ENCODE measurements at places on chromosomes 3 and 15. TPM values are rescaled to one million over a fixed set of nuclear protein-coding genes. Genes with fewer than 3 reads are reported as not detected.

Gene NOX5
- 0.19 TPM for total RNA-seq

Gene CADPS
- total RNA-seq = 48.2 TPM

Gene FOXB1
- total RNA-seq = not detected

Gene PROS1
- 94.0 TPM for total RNA-seq

GRCh38 chr3:70094197-70094596 lies 94.7 kb downstream of the SAMMSON start:
- no peak for DNase-seq
- no peaks in the 10 kb centered on the region for H3K36me3 ChIP-seq
- H3K4me3 ChIP-seq = no peak overlapping the region

Gene SNX22
- 12.4 TPM for total RNA-seq

DNA sequence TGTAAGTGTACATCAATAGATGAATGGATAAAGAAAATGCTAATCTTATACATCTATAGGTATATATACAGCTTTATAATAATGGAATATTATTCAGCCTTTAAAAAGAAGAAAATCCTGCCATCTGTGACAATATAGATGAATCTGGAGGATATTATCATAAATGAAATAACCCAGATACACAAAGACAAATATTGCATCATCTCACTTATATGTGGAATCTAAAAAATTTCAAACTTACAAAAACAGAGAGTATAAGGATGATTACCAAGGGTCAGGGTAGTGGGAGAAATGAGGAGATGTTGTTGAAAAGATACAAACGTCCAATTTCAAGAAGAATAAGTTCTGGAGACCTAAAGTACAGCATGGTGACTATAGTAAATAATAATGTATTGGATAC lies 85.4 kb upstream of the AGTR1 start:
- no peaks in the 10 kb centered on the region for H3K27me3 ChIP-seq
- H3K27ac ChIP-seq = no peak overlapping the region
- no peak overlapping the region for H3K4me3 ChIP-seq
- peaks cover 4% of the 10 kb centered on the region for H3K4me1 ChIP-seq
- no peaks in the 10 kb centered on the region for H3K36me3 ChIP-seq

Gene LIPC
- total RNA-seq = 0.59 TPM

- no peaks in the 10 kb centered on the region for H3K36me3 ChIP-seq
- no peak overlapping the region for H3K27ac ChIP-seq
- no peaks in the 10 kb centered on the region for H3K27me3 ChIP-seq
- H3K4me1 ChIP-seq = no peaks in the 10 kb centered on the region
These were observed 402.2 kb upstream of the PROK2 start for GRCh38 chr3:72187131-72187530.

Gene SI
- not detected for total RNA-seq

Gene SEMA5B
- 3.5 TPM for total RNA-seq

DNA sequence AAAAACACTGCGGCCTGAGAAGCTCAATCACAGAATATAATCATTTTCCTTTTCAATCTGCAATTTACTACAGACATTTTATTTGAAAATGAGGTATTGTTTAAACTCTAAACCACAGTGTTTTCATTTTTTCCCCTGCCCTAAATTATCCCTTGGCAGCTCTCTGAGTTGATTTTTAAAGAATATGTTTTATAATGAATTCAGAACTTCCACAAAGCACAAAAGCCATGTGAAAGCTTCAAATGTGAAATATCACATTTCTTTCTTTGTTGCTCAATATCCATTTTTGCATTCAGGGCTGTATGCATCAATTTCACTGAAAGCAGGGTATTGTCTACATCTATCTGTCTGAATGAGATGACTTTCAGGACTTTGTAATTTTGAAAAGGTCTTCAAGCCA lies 813.6 kb upstream of the ALCAM start:
- no peaks in the 10 kb centered on the region for H3K36me3 ChIP-seq
- DNase-seq = no peak
- no peaks in the 10 kb centered on the region for H3K4me1 ChIP-seq
- no peak overlapping the region for H3K27ac ChIP-seq
